ENCODE measurements at places on chromosomes 5 and 9.

- DNase-seq, result no peak
Observed at GRCh38 chr5:59661954-59662615, 231.4 kb downstream of the PDE4D start.

DNA sequence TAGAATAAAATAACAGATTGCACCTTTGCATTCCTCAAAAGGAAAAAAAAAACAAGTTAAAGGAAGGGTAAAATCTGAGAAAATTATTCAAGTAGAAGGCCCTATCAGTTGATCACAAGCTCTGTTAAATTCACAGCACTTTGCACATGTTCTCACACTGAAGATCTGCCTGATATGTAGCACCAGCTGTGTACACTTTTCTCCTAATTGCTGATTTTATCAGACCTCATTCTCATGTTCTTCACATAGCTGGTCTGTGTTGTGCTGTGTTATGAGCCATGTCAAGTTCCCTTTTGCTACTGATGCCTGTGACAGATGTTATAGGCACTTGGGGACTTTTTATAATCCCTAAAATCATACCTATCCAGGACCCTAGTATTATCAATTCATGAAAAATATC is 390.4 kb upstream of the PRR16 start:
- no peak for DNase-seq

GRCh38 chr5:89253666-89254352 is 370.8 kb upstream of the MEF2C start:
- no peak for DNase-seq

DNA sequence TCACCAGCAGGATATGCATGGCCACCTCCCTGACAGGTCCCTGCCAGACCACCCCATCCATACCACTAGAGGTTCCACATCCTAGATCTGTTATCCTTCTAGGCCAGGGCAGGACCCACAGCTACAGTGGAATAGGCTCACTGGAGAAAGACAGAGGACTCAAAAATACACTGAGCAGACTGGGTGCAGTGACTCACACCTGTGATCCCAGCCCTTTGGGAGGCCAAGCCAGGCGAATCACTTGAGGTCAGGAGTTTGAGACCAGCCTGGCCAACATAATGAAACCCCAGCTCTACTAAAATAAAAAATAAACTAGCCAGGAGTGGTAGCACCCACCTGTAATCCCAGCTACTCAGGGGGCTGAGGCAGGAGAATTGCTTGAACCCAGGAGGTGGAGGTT is 56.5 kb upstream of the TESK1 start:
- no peak for DNase-seq

DNA sequence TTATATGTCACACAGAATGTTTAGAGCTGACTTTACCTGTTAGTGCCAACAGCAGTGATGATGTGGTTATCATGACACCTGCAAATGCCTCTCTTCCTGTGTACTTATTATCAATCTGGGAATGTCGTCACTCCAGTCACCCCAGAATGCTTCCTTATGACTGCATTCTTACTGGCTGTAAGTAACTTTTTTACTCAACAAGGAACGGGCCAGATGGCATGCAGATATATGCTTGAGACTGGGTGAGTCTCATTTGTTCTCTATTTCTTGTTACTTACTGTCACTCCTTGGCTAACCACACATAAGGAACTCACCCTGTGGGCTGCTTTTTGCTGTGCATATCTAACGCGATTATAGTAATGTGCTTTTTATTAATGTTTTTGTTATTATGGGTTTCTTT is 385.5 kb upstream of the MEF2C start:
- DNase-seq, result no peak

- DNase-seq, result no peak
Observed at GRCh38 chr9:87282538-87282937, 215.1 kb upstream of the DAPK1 start.

GRCh38 chr5:149403923-149404745 is 25.0 kb upstream of the IL17B start:
- no peak for DNase-seq

DNA sequence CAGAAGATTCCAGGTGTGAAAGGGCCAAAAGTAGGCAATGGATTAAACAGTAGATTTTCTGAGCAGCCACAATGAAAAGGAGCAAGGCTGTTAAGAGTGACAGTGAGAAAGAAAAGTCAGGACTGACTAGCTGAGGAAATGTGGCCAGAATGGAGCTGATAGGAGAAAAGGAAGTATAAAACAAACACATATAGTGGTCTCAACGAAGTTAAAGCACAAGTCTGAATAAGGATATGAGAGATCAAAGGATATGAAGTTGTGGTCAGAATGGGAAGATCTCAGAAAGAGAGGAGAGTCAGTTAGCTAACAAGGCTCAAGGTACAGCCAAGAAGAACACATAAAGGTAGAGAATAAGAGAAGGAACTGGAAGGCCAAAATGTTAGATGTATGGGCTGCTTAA is 39.9 kb downstream of the FNIP1 start:
- DNase-seq, result no peak

DNA sequence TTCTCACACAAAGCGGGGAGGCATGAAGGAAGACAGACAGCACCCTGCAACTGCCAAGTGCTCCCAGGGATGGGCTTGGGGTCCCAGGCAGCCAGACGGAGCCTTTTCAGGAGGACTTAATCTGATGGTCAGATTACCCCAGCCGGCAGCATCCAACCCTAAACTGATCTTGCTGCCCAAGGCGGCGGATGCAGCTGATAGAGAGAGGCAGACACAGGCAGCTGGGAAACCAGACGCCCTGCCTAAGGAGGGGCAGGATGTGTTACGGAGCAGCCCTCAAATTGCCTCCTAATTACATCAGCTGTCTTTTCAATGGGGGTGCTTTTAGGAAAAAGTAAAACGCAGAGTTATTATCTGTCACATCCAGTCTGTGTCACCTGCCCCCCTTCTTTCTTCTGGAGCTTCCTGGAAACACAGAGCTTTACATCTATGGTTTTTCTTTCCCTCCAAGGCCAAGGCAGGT is 190.9 kb upstream of the PANK3 start:
- no peak for DNase-seq

DNA sequence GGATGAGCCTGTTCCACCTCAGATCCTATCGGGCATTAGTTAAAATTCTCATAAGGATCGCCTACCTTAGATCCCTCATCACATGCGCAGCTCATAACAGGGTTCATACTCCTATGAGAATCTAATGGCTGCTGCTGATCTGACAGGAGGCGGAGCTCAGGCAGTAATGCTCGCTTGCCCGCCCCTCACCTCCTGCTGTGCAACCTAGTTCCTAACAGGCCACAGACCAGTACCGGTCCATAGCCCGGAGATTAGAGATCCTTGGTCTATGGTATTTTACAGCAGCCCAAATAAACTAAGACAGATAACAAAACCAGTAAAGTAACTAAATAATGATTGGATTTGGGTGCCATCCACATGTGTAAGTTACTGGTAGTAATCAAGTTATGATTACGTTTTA is 17.5 kb downstream of the GOLPH3 start:
- no peak for DNase-seq

- DNase-seq, result no peak
Observed at GRCh38 chr5:57349214-57349613, 133.4 kb downstream of the ACTBL2 start.

- DNase-seq, result no peak
Observed at GRCh38 chr9:71830153-71830552, 61.8 kb upstream of the CEMIP2 start.

- no peak for DNase-seq
Observed at GRCh38 chr5:3362606-3362910, 233.1 kb upstream of the IRX1 start.

- DNase-seq, result no peak
Observed at GRCh38 chr5:40828690-40829661, 6.0 kb downstream of the RPL37 start.

- DNase-seq, result peak; percentile 60
Observed at GRCh38 chr5:147391781-147392180, 118.1 kb downstream of the DPYSL3 start.

DNA sequence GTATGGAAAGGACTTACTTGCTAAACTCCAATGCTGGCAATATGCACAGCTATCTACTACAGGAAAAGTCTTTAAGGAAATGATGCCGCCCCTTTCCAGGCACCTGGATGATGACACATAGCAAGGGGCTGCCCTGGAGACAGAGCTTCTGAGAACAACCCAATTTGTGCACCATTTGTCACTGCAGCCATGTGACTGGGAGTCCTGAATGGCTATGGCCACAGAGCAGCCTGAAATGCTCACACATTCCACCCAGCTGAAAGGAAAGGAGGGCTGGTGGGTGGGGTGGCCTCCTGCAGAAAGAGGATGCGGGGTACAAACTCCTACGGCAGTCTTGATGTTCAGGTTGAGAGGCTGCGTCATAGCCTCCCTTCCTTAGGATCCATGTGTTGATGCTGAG is 70.1 kb upstream of the FSTL4 start:
- DNase-seq, result no peak

GRCh38 chr5:113675166-113675565 is 161.7 kb downstream of the YTHDC2 start:
- DNase-seq, result no peak

GRCh38 chr5:96717874-96718273 is 55.7 kb downstream of the CAST start:
- no peak for DNase-seq

GRCh38 chr9:405341-405740 is 190.7 kb downstream of the DOCK8 start:
- DNase-seq, result no peak

GRCh38 chr9:114518599-114519022 is 13.3 kb upstream of the WHRN start:
- no peak for DNase-seq

GRCh38 chr5:69276422-69277174 is 41.9 kb downstream of the CDK7 start:
- DNase-seq, result no peak

DNA sequence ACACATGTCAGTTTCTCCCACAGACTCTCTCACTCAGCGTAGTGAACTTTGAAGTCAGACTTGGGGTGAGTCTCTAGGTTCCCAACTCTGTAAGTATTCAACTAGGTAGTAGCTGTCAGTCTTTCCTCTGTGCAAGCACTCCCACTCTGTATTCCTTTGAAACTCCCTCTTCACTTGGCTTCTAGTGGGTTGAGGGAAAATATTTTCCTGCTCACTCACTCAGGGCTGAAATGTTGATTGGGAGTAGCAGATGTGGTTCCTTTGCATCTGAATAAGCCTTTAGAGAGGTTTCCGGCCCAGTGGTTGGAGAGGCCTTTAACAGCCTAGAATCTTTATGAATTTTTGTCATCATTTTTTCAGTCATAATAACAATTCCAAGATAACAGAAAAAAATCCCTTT is 18.1 kb upstream of the ARRDC3 start:
- no peak for DNase-seq

- DNase-seq, result peak; percentile 20
Observed at GRCh38 chr5:136249678-136250266, 56.8 kb upstream of the SMIM32 start.

GRCh38 chr9:132230605-132231004 is 68.7 kb downstream of the NTNG2 start:
- DNase-seq, result no peak

DNA sequence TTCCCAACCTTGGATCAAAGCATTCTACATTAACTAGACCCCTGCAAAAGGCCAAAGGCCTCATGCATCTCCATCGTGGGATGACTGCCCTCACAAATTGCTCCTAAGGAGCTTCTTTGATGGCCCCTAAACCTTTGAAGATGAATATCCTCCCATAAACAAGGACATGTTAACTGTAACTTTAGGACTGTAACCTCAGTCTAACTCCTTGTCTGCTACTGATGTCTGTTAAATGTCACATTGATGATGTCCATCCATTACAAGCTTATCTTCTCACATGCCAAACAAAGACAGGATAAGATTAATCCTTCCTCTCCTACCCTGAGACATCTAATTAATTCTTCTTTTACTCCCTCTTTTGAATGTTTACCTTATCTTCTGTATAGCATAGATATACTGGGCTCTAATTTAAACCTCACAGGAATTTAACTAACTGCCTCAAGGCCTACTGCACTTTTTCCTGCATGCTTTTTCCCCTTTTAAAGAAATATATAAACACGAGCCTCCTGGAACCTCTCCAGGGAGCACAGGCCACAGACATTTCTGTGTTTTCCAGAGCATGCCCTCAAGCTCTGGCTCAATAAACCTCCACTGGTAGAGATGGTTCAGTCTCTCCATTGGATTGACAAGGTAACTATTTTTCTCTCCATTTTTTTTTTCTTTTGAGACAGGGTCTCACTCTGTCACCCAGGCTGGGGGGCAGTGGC is 90.6 kb upstream of the SLC25A48 start:
- DNase-seq, result no peak

DNA sequence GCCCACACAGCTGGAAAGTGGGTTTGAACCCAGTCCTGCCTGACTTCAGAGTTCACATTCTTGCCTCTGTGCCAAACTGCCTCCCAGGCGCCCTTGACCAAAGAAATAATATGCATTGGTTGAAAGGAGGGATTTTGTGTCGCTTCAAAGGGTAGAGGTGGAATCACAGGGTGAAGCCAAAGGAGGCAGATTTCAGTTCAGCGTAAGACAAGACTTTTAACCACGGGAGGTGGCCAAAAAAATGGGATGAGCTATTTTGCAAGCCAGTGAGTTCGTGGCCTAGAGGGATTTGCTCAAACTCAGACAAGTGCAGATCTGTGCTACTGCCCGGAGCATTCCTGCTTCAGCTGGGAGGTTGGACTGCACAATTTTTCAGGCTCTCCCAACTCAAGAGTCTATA is 57.6 kb upstream of the RANBP3L start:
- DNase-seq, result peak; percentile 32

GRCh38 chr5:141084487-141084989 is 9.9 kb upstream of the PCDHB2 start:
- no peak for DNase-seq

DNA sequence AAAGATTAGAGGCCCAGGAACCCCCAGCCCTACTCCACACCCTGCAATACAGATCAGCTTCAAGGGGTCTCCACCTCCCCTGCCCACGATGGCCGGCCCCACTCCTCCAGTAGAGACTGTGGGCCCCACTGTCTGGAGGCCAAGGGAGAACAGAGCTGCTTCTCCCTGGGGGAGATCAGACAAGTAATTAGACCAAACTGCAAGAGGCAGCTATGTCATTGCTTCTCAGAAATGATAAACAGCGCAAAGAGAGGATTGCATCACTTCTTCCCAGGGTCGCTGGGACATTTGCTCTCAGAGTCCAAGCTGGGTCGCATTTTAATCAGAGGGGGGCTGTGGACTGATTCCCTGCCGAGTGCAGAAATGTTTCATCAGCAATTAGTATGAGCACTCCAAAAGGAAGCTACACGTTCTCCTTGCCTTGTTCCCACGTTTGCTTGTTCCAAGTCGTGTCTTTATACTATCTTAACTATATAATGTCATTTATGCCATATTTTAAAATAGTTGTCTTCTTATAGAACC is 59.9 kb downstream of the ROPN1L start:
- no peak for DNase-seq

DNA sequence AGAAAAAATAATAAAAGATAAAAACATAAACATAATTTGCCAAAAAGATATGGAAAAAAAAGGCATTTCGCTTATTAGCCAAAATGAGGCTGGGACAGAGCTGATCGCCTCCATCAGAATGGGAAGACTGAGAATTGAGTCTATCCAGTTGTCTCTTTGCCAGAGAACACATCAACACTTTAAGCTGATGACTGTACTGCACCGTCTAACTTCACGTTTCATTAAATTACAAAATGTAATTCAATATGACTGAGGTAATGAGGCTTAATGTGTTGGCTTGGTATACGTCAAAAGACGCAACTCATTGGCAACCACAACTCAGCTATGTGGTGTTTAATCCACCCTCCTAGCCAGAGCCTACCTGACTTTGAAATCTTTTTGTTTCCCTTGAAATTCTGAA is 462.7 kb upstream of the CD180 start:
- DNase-seq, result no peak

- no peak for DNase-seq
Observed at GRCh38 chr9:34230556-34230955, 51.7 kb downstream of the UBAP1 start.

Data from tibial nerve (tissue), 4 donors.